Esophagus muscularis mucosa (tissue), 4 donors: ENCODE measurements at places on chromosomes 3 and 15. TPM values are rescaled to one million over a fixed set of nuclear protein-coding genes. Genes with fewer than 3 reads are reported as not detected.

Gene NBEAL2
- total RNA-seq, result 22.1 TPM

Gene TRPM1
- total RNA-seq, result not detected

Gene WDR93
- 0.13 TPM for total RNA-seq

Gene C3orf49
- not detected for total RNA-seq

Gene HCN4
- not detected for total RNA-seq

Gene CA12
- 8.7 TPM for total RNA-seq

Gene PLCH1
- 0.23 TPM for total RNA-seq

Gene PLA2G4E
- total RNA-seq, result not detected

Gene GOLGA6L4
- total RNA-seq, result 4.2 TPM

Gene OXSR1
- 46.7 TPM for total RNA-seq

Gene FETUB
- not detected for total RNA-seq

Gene SLC35G2
- total RNA-seq, result 5.7 TPM

Gene SYNPR
- 0.58 TPM for total RNA-seq

Gene SKOR1
- total RNA-seq, result 0.99 TPM

Gene ATP13A5
- total RNA-seq, result not detected

Gene KPNA4
- total RNA-seq, result 60.6 TPM

Gene SPINT1
- 2.5 TPM for total RNA-seq

Gene CSPG4
- total RNA-seq, result 169 TPM

Gene ELL3
- total RNA-seq, result 3.0 TPM

Gene GAP43
- total RNA-seq, result 0.42 TPM

Gene AHSG
- total RNA-seq, result not detected

Gene FEZF2
- not detected for total RNA-seq

Gene RFC4
- 12.9 TPM for total RNA-seq

Gene COX5A
- total RNA-seq, result 73.7 TPM

Gene SPTBN5
- 0.26 TPM for total RNA-seq

Gene CFAP92
- 0.29 TPM for total RNA-seq

Gene SCN11A
- 0.42 TPM for total RNA-seq

Gene NGRN
- 140 TPM for total RNA-seq
